Hematopoietic multipotent progenitor cell treated with erythropoietin and hydrocortisone succinate and interleukin-3 and kit ligand, for 6 days (in vitro differentiated cells): ENCODE measurements at places on chromosomes 3 and 15.

DNA sequence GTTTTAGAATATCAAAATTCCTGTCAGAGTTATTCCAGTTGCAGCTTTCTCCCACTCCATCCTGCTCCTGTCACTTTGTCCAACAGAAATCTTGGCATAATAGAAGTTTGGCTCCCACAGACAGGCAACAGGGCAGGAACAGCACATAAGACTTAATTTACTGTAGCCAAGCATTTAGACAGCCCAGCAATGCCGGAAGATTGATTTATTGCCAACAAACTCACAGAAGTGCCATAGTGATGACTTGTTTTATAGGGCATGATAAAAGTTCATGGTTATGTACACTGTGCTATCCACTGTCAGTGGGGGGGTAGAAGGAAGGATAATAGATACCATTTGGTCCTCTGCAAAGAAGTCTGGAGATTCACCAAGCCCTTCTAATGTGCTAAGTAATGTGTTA, 98.3 kb upstream of the CBLB start:
- no peak for DNase-seq

- DNase-seq: no peak
Measured at GRCh38 chr15:78093242-78094020, 1.1 kb downstream of the SH2D7 start.

- no peak for DNase-seq
Measured at GRCh38 chr3:30081904-30082303, 524.5 kb upstream of the TGFBR2 start.

- DNase-seq: no peak
Measured at GRCh38 chr3:14852058-14852594, 33.4 kb downstream of the FGD5 start.

DNA sequence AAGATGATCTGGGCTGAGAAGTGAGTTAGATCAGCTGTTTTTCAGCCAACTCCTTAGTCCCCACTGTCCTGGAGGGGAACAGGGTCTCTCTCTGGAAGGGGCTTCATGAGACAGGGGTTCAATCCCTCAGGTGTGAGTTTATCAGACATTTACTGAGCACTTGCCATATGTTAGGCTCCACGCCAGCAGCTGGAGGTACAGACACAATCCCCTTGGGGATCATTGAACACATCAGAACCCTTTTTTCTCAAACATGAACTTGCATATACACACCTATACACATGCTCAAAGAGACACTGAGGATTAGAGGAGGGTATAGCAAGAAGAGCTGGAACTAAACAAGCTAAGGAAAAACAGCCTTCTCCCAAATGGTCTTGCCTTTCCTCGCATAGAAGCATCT, 5.5 kb upstream of the BMF start:
- no peak for DNase-seq

- DNase-seq: no peak
Measured at GRCh38 chr3:66504850-66505641, 4.2 kb upstream of the LRIG1 start.

DNA sequence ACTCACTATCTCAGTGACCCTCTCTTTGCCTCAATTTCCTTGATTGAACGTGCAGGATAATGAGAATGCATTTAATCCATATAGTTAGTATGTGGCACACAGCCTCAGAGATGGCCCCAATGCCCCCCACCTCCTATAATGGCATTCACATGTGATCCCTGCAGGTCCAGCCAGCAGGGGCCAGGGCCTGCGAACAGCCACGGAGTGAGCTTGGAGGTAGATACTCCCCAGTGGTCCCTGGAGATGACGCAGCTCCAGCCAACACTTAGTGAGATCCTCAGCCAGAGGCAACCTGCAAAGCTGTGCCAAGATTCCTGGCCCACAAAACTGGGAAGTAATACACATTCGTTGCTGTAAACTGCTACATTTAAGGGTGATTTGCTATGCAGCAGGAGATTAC, 184.9 kb upstream of the NSMCE3 start:
- no peak for DNase-seq

DNA sequence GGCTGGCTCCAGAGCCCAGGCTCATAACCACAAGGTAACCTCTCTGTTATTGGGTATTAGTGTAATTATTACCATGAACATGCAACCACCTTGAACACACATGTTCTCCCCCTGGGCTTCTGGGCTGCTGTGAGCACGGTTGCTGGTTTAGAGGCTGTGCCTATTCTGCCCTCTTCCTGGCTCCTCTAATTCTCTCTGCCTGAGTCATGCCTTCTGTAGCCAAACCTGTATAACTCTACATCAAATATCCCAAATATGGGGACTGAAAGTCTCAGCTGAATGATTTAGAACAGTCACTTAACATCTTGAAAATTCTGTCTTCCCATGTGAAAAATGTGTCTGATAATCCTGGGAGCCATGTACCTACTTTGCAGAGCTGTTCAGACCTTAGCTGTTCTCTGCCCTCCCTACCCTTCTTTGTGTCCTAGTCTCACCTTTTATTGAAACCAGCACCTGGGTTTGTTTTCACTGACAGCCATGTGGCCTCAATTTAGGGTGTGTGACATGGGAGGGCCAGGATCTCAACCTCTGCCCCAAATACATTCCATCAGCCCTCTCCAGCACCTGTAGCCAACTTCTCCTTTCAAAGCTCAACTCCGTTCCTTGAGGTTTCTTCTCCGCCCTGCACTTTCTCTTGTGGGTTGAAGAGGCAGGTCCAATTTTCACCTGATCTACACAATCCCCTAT, 60.7 kb downstream of the PDZRN3 start:
- DNase-seq: no peak

- DNase-seq: no peak
Measured at GRCh38 chr3:151899996-151900395, 26.6 kb downstream of the SUCNR1 start.

DNA sequence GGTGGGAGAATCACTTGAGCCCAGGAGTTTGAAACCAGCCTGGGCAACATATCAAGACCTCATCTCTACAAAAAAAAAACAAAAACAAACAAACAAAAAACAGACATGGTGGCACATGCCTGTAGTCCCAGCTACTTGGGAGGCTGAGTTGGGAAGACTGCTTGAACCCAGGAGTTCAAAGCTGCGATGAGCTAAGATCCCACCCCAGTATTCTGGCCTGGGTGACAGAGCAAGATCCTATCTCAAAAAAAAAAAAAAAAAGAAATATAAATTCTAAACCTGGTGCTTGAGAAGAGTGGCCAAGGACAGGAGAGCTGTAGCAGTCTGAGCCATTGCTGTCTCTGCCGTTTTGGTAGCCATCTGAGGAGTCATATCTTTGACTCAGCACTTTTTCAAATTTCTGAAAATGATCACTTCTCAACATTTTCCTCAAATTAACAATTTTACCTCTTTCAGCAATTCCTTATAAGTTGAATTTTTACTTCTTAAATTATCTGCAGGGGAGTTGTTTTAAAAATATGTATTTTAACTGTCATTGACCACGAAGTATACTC, 3.6 kb upstream of the DENND4A start:
- DNase-seq: peak; percentile 62

- peak; percentile 43 for DNase-seq
Measured at GRCh38 chr3:182258538-182259177, 534.6 kb upstream of the ATP11B start.

GRCh38 chr15:41930221-41930866, 36.5 kb upstream of the SPTBN5 start:
- DNase-seq: peak; percentile 22

- DNase-seq: peak; percentile 84
Measured at GRCh38 chr15:55846116-55846707, 103.3 kb upstream of the PRTG start.

DNA sequence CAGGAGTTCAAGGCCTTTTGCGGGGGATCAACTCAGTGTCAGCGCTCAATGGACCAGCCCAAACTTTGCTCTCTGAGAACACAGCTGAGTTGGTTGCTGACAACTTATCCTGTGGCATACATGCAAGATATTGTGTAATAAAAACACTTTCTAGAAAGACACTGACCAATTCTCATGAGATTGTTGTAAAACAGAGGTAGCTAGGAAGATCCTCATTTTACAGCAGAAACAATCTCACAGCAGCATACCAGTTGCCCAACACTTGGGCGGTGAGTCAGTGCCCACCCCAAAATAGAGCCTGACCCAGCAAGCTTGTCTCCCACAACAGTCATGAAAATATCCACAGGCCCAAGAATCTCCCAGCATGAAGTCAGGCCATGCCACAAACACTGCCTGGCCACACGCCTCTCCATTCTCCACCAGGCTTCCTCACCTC, 18.2 kb downstream of the KLHL6 start:
- DNase-seq: peak; percentile 65
